PC-9 (cell line): ENCODE measurements at places on chromosomes 12 and 14. TPM values are rescaled to one million over a fixed set of nuclear protein-coding genes. Genes with fewer than 3 reads are reported as not detected.

The LPAR5 gene
- total RNA-seq, result 14.2 and 14.8 TPM in 2 replicates

The OTX2 gene
- not detected in 2 replicates for total RNA-seq

The SLC5A8 gene
- total RNA-seq, result not detected in 2 replicates

The LALBA gene
- not detected in 2 replicates for total RNA-seq

The CLEC4D gene
- total RNA-seq, result not detected in 2 replicates

The PLEKHG7 gene
- total RNA-seq, result not detected in 2 replicates

The TMEM121 gene
- 1.0 and 1.1 TPM in 2 replicates for total RNA-seq

- no peak for DNase-seq
Measured at GRCh38 chr12:129184127-129184928, 331.1 kb downstream of the GLT1D1 start.

DNA sequence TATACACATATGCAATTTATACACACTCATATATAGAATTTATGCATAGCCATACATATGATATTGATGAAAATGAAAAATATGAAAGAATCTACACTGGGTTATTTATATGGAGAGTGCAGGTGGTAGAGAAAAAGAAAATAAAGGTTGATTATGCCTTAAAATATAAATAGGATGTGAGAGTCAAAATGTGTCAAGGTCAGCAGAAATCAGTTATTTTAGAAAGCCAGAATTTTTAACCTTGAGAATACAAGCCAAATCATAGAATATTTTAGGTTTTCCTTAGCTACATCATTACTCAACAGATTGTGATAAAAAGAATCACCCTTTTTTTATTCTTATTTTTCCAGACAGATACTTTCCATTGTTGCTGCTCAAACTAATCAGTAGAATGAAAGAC is 146.2 kb downstream of the SLC6A15 start:
- no peak for DNase-seq

GRCh38 chr12:128817111-128818015 is 6.4 kb downstream of the SLC15A4 start:
- DNase-seq, result no peak

DNA sequence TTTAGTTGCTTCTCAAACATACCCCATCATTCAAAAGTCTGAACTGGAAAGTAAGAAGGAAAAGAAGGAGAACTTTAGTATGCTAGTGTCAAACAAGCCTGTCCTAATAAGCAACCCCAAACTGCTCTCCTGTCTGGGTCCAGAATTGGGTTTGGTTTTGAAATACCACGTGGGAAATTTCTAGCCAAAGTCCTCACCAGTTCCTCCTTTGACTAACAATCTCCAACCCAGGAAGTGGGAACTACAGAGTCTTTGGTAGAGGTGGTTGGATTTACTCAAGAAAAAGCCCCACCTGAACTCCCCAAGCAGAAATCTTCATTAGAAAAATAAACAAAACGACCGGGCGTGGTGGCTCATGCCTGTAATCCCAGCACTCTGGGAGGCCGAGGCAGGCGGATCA is 17.4 kb upstream of the EIF4B start:
- no peak for DNase-seq

DNA sequence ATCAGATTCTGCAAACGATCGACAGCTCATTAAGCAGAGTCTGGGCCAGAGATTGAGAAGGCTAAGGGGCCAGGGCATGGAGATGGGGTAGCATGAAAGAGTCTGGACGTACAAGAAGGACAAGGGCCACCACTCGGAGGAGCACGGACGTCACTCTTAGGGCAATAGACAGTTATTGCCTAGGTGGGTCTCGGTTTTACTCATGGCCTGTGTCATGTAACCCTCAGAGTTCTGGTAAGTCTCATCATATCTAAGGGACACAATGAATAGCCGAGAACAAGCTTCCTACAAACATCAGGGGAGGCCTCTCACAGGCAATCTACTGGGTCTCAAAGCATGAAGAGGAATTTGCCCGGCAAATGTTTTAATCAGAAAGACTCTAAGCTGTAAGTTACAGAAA is 30.4 kb upstream of the ITPK1 start:
- no peak for DNase-seq

- no peak for DNase-seq
Measured at GRCh38 chr12:16261944-16262475, 15.5 kb downstream of the SLC15A5 start.

- no peak for DNase-seq
Measured at GRCh38 chr14:100778951-100779690, 46.8 kb upstream of the MEG3 start.
